ENCODE measurements at places on chromosomes 1 and 21.
A peak's percentile ranks its signal among the peaks of the same experiment; 100 is the strongest.

DNA sequence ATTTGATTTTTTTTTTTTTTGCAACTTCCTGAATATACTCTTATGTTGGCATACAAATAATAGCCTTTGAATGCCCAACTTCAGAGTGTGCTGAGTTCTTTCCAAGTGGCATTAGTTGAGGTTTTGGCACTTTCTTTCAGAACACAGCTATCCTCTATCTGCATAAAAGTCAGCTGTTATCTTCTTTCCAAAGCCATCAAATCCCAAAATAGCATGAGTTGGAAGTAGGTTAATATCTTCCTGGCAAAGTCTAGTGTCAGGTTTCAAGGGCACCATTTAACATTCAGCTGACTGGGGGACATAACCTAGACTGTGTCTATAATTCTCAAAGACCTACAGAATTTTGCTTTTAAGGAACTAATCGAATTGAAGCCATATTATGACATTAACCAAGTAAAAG, 223.9 kb downstream of the PLPP3 start:
- DNase-seq, result no peak

DNA sequence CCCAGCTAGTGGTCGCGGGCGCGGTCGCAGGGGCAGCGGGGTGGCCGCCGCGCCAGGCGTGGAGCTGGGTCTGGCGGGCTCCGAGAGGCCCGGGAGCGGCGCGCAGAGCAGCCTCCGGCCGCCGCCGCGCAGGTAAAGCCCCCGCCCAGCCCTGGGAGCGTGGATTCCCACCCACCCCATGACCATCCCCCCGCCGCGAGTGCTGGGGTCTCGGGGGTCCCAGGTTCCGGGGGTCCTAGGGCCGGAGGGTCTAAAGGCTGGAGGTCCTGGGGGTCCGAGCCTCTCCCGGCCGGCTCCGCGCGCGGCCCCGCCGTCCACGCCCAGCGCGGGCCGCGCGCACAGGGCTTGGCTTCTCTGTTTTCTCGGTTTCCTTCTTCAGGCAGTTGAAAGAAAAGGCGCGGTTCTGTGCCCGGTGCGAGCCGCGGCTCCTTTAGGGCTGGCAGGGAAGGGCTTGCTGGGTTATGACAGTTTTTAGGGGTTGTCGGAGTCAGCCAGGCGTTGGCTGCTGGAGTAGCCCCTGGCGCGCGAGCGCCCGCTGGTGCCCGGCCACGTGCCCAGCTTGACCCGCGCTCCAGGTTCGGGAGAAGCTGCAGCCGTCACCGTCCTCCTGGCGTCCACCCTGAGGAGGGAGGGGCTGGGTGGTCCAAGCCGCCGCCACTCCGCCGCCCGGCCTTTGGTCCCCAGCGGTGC, 359 bp downstream of the LRRC3 start:
- no peak for DNase-seq

DNA sequence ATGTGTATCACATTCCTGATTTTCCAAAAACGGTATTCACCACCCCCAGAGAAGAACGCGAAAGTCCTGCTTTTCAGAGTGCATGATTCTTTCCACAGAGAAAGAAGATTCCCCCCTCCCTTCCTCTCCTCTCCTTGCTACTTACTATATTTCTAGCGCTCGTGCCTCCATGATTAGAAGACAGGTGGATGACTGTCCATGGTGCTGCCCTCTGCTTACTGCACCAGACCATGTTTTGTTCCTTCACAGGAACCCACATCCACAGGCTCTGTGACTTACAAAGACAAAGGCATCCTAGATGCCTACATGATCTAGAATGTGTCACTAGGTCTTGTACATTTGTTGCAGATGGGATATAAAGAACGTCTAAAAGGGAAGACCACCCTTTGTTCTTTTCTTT, 49.1 kb upstream of the ZNF648 start:
- DNase-seq, result no peak

- DNase-seq, result no peak
These were observed 14.1 kb upstream of the KLHDC7A start for GRCh38 chr1:18466676-18467075.

- peak; percentile 15 for DNase-seq
These were observed at the start of gene VWA1 for GRCh38 chr1:1435106-1435903. TSS of gene VWA1 (plus strand) at chr1:1435690. CDS start at chr1:1435749, 59 bp downstream.

DNA sequence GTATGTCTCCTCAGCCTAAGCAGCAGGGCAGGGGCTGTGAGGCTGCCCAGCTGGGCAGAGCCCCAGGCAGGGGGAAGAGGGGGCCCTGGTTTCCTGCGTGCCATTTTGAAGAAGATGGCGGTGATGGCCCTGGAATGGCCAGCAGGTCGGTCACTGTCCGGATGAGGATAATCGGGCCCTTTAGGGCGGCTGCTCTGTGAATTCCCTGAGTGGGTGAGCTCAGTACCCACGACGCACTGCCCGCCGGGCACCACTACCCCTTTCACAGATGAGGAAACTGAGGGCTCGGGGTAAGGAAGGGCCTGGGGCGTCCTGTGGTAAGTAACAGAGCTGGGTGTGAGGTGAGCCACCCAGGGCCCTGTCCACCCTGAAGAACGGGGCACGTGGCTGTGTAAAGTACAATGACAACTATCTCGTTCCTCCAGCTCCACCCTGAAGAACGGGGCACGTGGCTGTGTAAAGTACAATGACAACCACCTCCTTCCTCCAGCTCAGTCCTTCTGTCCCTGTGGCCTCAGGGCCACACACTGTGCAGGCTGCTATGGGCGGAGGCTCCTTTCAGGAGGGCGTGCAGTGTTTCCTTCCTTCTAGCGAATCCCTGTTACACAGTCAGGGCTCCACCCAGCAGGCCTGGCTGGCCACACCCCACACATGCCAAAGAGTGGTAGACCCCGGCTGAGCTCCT, 23.2 kb downstream of the ITGB2 start:
- no peak for DNase-seq

DNA sequence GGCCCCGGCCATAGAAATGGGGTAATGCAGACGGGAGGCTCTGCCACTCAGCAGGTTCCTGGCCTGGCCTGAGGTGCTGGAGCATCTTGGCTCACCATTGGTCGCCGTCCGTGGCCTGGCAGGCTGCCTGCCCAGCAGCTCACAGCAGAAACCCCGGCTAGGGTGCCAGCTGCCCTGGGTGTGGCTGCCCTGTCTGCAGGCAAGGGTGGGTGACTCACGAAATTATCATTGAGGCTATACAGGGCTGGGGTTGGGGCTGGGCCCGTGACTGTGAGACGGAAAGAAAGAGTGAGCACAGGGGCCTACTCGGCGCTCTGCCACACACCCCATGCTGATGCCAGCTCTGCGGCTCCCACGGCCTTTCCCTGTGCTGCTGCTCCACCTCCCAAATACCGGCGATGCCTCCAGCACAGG, 8.0 kb upstream of the PKP1 start:
- peak; percentile 62 for DNase-seq

GRCh38 chr1:37410815-37411214, 63.6 kb upstream of the ZC3H12A start:
- no peak for DNase-seq

- DNase-seq, result no peak
These were observed 49.4 kb upstream of the PARP1 start for GRCh38 chr1:226457307-226457712.

DNA sequence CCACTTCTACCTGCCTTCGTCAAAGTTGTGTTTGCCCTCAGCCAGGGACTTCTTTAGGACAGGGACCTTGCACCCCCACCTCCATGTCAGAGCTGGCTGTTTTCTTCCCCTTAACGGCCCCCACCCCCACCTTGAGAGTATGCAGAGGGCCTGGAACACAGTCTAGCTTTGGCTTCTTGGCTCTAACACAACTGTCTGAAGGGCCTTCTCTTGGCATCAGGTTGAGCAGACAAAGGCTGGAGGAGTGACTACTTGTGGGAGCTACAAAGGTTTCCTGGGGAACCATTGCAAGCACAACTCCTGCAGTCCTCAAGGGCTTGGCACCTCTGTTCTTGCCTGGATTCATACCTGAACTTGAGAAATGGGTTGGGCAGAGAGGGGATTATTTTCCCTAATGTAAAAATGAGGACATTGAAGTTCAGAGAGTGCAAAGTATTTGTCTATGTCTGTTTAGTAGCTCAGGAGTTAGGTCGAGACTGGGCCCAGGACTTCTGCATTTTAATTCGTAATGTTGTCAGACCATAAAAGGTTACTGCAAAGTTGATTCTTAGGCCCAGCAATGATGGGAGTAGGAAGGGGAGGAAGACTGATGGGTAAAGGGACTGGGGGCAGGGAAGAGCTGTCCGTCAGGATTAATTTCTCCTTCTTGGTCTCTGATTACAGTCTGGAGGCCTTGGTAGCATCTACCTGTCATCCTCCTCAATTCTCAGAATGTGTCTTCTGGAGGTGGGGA, 2.6 kb downstream of the CYP4B1 start:
- no peak for DNase-seq

- no peak for DNase-seq
These were observed 37.2 kb upstream of the GBP5 start for GRCh38 chr1:89309828-89310227.

GRCh38 chr1:22285549-22286396, 142.9 kb upstream of the WNT4 start:
- no peak for DNase-seq

- no peak for DNase-seq
These were observed 40.3 kb downstream of the CD247 start for GRCh38 chr1:167477986-167478385.

- no peak for DNase-seq
These were observed 77.2 kb downstream of the BCAR3 start for GRCh38 chr1:93604411-93604810.

- no peak for DNase-seq
These were observed 75.9 kb downstream of the SWT1 start for GRCh38 chr1:185232874-185233273.

GRCh38 chr1:44780583-44781121, 5.3 kb downstream of the RPS8 start:
- DNase-seq, result no peak

DNA sequence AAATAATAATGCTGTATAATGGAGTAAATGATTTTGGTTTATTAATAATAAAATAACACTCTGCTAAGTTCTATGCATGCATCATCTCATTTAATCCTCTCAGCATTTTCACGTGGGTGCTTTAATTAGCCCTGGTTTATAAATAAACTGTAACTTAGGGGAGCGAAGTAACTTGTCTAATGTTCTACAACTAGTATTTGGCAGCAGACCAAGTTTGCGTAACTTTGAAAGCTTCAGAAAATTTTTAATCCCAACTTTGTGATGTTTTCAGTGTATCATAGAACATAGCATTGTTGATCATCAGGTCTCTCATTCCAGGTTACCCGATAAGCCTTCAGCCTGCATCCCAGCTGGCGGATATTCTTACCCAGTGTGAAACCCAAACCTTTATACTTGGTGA, 322.4 kb upstream of the SGIP1 start:
- no peak for DNase-seq

DNA sequence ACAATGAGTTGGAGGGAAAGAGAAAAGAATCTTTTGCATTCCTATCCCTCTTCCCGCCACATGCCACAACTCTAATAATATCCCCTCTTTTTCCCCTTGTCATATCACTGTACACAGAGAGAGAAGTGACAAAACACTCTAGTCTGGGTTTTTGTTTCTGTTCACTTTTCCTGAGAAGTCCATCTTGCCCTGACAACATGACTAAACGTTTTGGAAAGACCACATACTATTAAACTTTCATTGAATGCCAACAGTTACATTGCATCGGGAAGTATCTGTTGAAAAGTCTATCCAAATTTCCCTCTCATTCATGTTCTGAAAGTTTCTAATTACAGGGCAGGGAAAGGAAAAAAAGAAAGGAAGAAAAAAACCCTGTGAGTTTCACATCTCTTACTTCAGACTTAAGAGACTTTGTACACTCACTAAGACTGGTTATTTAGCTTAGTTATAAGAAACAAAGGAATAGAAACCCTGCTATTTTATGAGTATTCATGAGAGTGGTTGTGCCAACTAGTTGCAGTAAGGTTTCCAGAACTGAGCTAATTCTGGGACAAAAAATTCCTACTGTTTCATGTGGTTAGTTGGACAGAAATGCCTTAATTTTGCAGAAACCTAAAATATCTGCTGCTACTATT, 16.9 kb downstream of the PLA2G4A start:
- no peak for DNase-seq

GRCh38 chr1:63033211-63033610, 249.3 kb downstream of the ATG4C start:
- no peak for DNase-seq

- no peak for DNase-seq
These were observed 58.7 kb upstream of the PDE9A start for GRCh38 chr21:42594616-42595282.
